Cortex of kidney (tissue), 1 donor: ENCODE measurements at places on chromosomes 5 and 9.

GRCh38 chr5:37709020-37709419 is 130.8 kb downstream of the GDNF start:
- DNase-seq, result no peak

GRCh38 chr9:125189011-125189360 is 617 bp downstream of the PPP6C start:
- no peak for DNase-seq

GRCh38 chr5:177456976-177457851 is 10.6 kb downstream of the PRR7 start:
- no peak for DNase-seq

DNA sequence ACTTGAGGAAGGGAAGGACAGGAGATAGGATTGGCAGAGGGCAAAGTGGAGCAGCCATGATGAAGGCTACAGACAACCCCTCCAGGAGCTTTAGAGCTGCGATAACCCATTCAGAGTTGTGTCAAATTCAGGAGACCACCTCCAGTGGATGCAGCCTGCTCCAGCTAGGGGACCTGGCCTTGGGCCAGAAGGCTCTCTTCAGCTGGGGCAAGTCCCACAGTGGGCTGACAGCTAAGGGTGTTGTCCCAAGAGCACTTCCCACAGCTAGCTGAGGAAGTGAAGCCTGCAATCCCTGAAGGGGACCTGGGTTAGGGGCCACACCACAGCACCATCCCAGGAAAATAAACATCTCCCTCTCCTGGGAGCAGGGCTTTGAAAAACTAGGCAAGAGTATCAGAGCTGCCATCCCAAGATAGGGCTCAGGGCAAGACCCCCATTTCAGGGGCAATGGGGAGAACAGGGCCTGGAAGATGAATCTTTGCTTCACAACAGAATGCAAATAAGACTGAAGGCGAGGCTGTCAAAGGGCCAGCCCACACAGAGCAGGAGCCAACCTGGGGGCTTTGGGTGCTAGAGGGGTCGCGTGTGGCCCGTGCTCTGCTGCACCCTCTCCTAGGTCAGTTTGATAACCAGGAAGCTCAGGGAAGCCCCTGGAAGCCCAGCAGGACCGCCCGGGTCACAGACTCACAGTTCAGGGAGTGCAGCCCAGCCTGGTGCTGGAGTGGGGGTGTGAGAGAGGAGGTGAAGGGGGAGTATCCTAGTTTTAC is 19.3 kb upstream of the DAPK1 start:
- no peak for DNase-seq

GRCh38 chr9:89710697-89711096 is 105.9 kb downstream of the GADD45G start:
- DNase-seq, result no peak

DNA sequence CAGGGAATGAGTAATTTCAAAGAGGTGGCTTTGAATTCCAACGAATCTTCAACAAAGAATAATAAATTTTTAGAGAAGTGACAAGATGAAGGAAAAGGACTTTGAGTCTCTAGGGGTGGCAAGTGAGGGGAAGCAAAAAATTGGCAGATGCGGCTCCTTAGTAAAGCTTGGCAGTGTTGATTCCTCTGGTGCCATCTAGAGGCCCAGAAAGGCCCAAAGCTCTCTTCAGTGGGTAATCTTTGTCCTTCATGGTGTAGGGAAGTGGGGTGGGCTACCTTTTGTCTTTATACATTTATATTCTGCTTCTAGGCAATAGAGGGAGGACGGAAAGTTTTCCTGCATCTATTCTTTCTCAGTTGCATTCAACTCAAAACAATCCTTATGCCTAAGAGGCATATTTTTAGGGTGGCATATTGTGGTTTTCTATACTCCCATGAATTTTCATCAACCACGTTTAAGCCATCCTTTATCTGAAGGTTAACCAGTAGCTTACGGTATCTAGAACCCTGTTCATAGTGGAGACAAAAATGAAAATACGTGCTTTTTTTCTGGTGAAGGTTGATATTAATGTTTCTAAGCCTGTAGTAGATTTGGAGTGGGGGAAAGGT is 17.5 kb upstream of the ROPN1L start:
- DNase-seq, result no peak

GRCh38 chr9:78871452-78872331 is 574.8 kb downstream of the PSAT1 start:
- DNase-seq, result no peak

- DNase-seq, result no peak
Observed at GRCh38 chr5:103247118-103247517, 11.4 kb upstream of the MACIR start.

DNA sequence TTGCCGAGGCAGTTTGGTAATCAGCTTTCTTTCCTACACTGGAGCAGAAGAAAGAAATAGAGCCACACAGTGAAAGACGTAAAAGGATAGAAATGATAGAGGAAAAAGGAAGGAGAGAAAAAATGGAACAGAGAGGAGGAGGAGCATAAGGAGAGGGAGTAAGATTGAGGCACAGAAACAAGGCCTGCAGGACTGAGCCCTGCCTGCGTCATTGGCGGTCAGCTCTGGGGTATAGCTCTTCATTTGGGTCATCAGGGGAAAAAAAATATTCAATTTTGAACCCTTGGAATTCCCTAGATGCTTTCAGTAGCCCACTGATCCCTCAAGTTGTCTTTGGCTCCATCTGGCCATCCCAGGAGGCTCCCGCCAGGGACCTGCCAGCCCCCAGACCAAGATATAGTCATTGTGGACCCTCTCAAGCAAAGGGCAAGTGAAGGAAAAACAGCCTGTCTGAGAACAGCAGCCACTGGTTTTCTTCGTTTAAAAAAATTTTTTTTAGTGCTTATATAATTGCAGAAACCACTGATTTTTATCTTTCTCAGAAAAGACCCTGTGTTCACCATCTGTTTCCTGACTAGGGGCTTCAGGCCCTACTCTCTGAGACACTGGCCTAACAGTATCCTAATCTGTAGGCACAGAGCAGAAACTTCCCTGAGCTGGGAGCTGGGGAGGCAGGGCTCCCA is 31.3 kb upstream of the MATR3 start:
- DNase-seq, result no peak

DNA sequence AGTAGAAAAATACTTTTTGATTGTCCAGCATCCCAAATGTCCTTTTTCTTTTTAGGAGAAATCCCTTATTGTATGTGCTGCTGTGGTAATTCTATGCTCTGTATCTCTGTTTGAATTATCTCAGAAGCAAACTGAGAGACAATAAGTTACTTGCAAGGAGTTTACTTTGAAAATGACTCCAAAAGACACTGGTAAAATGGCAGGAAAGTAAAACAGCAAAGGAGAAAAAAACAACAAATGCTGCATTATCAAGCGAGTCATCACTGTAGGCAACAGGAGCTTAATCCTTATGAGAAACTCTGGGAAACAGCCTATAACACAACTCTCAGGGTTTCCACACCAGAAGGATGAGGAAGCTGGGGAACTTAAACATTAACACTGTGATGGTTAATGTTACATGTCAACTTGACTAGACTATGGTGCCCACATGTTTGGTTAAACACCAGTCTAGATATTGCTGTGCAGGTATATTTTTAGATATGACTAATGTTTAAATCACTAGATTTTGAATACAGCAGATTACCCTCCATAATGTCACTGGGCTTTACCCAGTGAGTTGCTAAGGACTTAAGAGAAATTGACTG is 92.6 kb upstream of the GAS1 start:
- no peak for DNase-seq

DNA sequence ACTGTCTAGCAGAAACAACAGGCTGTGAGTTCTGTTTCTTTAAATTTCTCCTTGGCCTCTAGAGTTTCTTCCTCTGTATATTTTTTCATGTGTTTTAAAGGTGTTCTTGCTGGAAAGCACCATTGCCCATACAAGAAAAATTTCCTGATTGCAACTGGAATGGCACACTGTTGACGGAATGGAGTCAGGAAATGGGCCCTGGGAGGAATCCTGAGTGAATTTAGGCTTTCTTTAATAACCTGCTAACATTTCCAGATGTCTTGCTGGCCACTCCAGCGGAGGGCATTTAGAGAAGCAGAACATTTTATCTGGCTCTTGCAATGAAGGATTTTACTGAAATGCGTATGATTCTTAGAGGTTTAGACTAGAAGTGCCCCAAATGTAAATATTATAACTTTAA is 736.3 kb downstream of the TAF11L14 start:
- no peak for DNase-seq

- DNase-seq, result no peak
Observed at GRCh38 chr5:126046846-126047571, 376.2 kb upstream of the GRAMD2B start.

- no peak for DNase-seq
Observed at GRCh38 chr5:181189363-181189961, 15.5 kb downstream of the TRIM7 start.

DNA sequence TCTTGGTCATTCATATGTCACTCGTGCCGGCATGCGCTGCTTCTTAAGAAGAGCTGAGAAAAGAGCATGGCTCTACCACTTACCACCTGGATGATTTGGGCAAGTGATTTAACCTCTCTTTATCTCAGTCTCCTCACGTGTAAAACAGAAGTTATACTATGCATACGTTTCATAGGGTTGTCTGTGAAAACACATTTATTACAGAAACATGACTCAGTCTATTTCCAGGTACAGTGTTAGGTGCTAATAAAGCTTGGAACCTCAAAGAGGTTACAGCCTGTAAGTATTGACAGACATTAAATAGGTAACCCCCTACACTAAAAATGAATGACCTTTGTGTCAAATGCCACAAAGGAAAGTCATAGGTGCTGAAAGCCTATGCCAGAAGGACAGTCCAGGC is 43.1 kb downstream of the MED27 start:
- DNase-seq, result no peak

GRCh38 chr9:137784641-137785513 is 92.7 kb upstream of the CACNA1B start:
- no peak for DNase-seq

DNA sequence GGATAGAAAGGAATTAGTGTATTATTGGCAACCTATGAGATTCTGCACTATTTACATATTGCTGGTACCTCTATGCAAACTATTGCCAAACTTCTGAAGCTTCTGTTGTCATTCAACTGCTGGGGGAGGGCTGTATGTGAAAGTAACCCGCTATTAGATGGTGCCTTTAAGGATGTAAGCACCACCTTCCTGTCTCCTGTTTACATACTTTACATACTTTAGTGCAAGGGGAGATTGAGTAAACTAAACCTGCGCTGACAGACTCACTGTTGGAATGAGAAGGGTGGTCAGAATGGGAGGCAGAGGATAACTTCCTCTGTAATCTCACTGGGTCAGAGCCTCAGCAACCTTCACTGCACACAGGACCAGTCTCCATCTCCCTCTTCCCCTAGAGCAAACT is 123.8 kb downstream of the NR3C1 start:
- DNase-seq, result no peak

- no peak for DNase-seq
Observed at GRCh38 chr5:35369965-35370790, 139.9 kb upstream of the PRLR start.

DNA sequence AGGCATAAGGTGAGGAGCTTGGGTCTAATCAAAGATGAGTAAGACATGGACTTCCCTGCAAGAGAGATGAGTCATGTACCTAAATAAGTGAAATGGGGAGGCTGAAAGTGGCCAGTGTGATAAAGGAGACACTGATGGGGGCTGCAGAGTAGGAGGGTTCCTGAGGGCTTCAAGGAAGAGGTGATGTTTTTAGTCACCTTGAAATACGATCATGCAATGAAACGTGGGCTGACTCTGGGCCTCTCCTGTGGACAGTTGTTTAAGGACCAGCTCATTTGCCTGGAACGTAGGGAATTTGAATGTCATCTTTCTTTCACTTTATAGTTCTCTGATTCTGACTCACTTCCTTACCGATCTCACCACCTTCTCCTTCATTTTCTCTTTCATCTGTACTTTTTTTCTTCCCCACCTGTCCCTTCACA is 49.6 kb upstream of the CPLX2 start:
- DNase-seq, result no peak

DNA sequence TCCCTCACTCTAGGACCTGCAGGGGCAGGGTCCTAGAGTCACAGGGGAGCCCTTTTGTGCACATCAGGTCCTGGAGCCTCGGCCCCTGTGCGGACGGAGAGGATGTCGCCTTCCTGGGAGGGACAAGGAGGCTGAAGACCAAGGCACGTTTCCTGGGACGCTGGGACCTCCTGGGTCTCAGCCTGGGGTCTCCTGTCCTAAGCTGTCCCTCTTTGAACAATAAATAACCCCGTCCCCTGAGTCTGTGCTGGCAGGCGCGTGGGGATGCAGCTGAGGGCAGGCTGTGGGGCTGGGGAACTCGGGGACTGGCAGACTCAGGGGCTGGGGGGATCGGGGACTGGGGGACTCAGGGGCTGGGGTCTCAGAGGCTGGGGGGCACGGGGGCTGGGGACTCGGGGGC is 31.1 kb downstream of the PAEP start:
- no peak for DNase-seq

DNA sequence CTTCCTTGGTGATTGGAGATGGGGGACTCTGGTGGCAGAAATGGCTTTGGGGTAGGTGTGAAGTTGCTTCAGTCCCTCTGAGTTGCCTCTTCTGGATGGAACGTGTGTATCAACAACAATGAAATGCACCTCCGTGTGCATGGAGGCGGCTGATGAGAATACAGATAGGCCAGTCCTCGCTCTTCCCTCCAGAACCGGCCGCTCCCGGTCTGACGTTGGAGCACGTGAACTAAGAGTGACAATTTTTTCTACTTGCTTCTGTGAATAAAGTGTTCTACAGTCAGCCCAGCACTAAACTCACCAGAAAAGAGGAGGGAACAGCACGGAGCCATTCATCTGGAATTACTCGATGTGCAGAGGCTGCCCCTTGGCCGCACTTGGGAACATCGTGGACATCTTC is 90.7 kb downstream of the ANKRD33B start:
- DNase-seq, result no peak

GRCh38 chr9:88781628-88782391 is 209.5 kb upstream of the S1PR3 start:
- no peak for DNase-seq

DNA sequence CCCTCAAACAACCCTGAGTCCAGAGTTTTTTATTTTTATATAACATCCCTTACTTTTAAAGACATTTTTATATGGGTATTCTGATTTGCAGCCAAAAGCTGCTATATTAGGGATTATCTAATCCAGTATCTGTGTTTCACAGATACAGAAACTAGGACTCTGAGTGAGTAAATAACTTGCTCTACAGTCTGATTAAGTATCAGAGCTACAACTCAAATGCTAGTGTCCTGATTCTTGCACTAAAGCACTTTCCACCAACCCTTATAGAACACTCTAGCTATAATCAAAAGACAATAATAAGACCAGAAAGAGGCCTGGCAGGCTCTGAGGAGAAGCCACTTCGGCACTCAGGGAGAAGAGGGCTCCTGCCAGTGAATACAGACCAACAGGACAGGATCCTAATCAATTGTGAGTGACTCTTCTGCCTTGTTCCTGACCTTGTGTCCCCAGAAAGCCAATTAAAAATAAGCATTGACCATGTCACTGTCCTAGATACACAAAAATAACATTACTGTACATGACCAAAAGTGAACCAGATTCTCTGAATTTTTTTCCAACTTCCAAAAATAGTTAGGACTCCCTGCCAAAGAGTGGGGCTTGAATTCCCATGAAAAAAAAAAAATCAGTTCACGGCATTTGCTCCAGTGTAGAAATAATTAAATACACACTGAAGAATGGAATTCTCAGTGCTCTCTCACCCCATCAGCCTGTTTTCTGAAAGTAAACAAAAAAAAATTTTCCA is 63.6 kb upstream of the MAP3K1 start:
- no peak for DNase-seq

- DNase-seq, result no peak
Observed at GRCh38 chr9:36632892-36633291, 60.2 kb downstream of the MELK start.
